ENCODE measurements at places on chromosomes 2 and 18.

GRCh38 chr2:197464175-197464574 is 10.8 kb downstream of the COQ10B start:
- no peak for DNase-seq

DNA sequence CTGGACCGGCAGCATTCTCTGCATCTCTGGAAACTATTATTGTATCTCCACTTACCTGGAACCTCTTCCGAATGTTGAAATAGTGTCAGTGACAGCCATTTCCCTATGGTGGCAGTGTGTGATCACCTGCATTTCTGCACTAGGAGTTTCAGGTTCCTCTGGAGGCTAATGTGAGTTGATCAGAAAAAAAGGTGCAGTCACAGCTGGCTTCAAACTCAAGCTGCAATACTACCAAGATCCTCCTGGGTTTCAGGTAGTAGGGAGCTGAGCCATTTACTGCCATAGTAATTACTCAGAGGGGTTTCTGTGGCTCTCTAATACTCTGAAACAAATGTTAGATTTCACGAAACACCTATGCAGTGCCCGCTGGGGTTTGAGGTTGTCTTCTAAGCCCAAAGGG is 183.5 kb upstream of the OSR1 start:
- no peak for DNase-seq

DNA sequence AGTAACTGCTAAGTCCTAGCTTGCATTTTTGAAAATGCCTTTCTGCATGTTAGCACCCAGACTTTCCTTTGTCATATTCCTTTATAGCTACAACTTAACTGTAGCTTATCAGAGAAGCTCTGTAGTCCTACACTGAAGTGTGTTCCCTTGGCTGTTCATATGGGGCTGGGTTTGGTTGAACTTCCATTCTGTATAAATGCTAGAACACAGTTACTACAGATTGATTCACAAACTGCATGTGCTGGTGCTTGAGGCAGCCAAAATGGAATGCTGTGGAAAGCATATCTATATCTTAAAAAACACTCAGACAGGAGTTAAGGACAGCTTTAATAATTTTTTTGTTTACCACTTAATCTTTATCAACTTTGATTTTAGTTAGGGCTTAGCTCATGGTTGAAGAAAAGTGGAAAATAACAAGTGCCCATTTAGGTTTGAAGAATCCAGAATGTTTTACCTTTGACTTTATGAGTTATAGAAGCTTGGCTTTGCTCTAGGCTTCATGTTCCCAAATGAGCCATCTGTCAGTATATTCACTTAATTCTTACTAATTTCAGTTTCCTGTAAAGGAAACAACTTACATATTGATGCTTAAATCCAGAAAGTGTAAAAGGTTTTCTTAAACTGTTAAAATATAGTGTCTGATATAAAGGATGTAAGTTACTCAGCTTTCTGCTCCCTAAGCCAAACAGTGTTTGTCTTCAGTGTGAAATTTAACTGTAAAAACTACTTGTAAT is 148.9 kb downstream of the AGPS start:
- DNase-seq = no peak

DNA sequence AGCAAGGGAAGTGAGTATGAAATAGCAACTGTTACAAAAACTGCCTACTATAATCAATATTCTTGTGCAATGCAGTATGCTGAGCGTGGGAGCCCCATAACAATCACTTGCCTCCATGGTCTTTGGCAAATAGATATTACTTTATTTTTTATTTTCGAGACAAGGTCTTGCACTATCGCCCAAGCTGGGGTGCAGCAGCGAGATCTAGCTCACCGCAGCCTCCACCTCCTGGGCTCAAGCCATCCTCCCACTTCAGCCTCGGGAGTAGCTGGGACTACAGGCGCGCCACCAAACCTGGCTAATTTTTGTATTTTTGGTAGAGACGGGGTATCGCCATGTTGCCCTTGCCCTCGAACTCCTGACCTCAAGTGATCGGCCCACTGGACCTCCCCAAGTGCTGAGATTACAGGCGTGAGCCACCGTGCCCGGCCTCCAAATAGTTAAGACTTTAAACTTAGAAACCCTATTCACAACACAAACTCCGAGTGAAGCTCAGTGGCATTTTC is 1.2 kb upstream of the CCNT2 start:
- no peak for DNase-seq

- peak; percentile 64 for DNase-seq
Measured at GRCh38 chr2:150567771-150568301, 80.4 kb upstream of the RND3 start.

- DNase-seq = no peak
Measured at GRCh38 chr18:73431620-73432019, 563.8 kb upstream of the NETO1 start.

GRCh38 chr2:168234407-168235085 is 12.8 kb downstream of the STK39 start:
- no peak for DNase-seq

DNA sequence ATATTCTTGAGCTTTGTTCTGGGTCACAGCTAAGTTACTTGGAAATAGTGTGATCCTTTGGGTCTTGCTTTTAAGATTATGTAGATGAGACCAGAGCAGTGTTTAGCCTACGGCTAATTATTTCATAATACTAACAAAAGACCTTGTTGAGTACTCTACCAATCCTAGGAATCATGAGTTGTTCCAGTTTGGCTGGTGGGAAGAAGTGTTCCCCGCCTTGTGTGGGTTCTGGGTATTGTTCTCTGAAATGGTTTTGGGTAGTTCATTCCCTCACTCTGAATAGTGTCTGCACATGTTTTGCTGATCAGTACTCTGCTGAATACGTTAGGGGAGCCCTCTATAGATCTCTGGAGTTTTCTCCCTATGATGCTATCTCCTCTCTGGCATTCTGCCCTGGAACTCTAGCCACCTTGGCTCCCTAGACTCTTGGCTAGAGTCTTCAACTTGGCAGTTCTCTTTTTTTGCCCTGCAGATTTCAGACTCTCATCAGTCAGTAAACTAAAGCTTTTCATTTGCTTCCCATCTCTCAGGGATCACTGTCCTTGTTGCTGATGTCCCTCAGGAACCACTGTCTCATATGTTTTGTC is 48.4 kb downstream of the NEMP2 start:
- no peak for DNase-seq

DNA sequence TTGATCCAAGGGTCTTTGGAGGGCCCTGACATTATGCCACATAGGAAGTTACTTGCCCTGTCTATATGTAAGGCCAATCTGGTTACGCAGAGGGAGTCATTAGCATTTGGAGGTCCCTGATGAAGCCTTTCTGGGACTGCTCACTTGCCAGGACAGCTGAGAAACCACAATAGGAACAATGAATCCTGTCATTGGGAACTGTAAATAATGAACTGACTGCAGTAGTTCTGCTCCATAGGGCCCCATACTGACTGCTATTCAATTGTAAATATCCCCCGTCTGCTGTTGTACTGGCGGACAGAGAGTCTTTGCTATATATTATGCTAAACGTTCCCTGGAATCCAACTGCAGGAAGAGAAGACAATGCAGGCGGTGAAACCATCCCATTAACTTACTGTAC is 149.4 kb upstream of the DCC start:
- no peak for DNase-seq

DNA sequence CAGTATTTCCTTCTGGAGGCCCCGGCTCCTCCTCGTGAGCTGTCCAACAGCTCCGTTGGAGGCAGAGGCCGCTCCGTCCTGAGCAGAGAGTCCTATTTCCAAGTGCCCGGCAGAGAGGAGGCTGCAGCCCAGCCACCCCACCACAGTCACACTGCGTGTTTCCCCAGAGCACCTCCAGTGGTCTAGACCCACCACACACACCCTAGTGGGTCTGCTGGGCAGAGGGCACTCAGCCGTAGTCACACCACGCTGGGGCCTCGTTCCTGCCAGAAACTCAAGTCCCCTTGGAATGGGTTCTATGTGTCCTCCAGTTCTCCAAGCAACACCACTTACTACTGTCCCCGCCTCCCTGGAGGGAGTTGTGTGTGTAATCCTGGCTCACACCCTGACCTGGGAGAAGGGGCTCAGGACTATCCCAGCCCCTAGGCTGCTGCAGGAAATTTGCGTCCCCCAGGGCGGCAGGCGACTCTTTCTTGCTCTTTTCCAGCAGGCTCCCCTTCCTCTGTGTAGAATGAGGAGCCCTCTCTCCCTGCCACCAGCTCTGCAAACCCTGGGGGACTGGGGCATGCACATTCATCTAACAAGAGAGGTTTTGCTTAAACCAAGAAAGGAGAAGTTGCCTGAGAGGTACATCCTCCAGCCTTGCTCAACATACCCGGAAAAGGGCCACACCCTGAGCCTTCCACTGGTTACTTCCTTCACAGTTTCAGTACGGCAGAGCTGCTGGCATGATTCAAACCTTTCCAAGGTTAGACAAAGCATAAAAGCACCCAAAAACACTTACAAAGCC is 114.1 kb downstream of the NDUFA10 start:
- DNase-seq = no peak

- DNase-seq = peak; percentile 48
Measured at GRCh38 chr2:61853086-61853846, 594 bp downstream of the FAM161A start.

GRCh38 chr2:159128191-159128590 is 158.3 kb downstream of the WDSUB1 start:
- no peak for DNase-seq

- no peak for DNase-seq
Measured at GRCh38 chr2:139992078-139992477, 1211.9 kb upstream of the NXPH2 start.

DNA sequence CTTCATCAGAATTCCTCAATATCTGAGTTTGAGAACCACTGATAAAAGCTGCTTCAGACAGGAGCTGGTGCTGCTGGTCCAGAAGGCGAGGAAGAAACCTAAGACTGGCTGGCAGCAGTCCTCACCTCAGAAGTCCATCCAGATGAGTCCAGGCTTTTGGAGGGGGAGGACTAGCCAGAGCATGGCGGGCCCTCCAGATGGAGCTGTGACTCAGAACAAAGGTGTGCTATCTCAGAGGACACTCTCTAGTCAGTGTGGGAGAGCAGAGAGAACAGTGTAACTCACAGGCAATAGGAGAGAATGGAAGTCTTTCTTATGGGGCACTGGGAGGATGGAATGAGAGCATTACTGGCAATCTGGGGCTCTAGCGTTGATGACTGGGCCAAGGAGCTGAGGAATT is 191.4 kb downstream of the NYAP2 start:
- DNase-seq = no peak

DNA sequence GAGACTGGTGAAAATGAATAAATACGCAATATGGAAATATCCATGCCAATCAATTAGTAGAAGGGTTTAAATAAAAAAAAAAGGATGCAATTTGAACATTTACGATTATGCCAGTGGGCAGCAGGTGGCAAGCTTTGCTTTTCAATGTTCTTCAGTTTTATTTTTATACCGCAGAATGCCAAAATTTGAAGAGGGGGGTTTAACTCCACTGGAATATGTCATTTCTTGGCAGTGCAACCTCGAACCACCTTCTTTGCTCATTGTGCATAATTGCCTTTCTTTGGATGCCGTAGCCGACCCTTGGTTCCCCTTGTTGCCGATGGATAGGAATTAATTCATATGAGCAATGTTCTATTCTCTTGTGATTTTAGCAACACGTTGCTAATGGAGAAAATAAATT is 88.0 kb downstream of the LTBP1 start:
- peak; percentile 65 for DNase-seq

- DNase-seq = no peak
Measured at GRCh38 chr2:132766573-132766972, 96.6 kb upstream of the LYPD1 start.

DNA sequence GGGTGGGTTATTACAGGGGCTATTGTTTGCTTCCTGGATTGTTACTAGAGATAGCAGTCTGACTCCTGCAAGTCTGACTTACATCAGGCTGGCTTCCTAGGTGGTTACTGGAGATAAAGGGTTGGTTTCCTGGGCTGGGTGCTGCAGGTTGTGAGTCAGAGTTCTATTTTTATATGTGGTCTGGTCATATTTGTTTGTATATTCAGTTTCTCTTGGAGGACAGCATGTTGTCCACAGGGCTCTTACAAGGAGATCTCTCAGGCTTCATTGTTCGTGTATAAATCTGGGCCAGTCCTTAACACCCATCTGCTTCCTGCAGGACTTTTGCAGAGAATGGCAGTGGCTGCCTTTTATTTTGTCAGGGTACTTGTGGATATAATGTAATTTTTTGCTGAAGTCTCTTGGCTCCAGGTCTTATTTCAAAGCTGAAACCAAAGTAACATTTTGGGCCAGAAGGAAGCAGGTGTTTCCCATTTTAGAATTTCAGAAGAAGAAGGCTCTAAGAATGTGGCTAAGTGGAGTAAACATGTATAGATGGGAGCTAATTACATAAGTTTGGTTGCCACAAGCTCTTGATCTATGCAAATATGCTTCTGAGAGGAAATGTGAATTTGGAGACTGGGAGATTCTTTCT is 65.9 kb upstream of the SLC16A14 start:
- DNase-seq = peak; percentile 54

Data from fibroblast of gingiva (primary cell).